ENCODE measurements at places on chromosomes 3 and 15.

DNA sequence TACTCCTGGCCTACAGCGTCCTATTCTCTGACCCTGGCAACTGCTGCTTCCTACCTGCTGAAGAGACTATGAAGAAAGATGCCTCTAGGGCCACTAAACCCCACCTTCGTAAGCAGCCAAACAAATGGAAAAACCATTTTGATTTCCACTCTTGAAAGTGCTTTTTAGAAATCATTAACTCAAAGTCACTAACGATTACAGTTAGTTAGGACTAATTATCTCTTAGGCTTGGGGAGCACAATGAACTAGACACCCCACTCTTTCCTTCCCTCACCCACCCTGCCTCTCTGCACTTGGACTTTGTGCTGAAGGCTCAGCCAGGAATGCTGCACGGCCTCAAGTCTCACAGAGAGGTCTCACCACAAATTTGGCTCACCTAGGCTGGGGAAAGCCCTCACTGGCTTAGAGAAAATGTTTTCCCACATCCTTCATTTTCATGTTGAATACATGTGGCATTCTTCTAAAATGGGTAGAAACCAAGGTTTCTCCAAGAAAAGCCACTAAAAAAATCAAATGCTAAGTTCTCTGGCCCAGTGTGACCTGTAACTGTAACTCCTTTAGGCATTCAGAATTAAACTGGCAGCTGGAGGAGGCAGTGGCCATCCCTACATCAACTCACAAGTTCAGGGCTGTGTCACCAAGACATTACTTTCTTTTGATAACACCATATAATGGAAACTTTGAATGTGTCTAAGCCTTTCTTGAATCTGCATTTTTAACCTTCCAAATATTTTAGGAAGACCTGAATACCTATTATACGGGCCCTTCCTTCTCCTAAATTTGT is 47.1 kb downstream of the NPTN start:
- H3K4me3 ChIP-seq: no peak overlapping the region
- DNase-seq: no peak
- no peaks in the 10 kb centered on the region for H3K4me1 ChIP-seq
- no peak overlapping the region for H3K27ac ChIP-seq

DNA sequence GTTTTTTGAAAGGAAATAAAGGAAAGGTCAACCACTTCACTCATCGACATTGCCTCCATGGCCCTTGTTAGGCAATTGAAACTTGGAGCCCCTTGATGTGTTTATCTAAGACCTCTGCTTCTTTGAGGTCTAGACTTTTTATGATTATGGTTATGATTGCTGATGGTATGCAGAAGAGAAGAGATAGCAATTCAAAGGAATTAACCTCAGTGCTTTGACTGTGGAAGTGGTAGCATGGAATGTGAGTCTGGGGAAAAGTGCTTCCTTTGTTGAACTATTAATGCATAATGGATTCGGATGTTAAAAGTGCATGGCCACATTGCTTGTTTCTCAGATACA is 46.1 kb downstream of the FNDC3B start:
- DNase-seq: no peak
- peaks cover 2% of the 10 kb centered on the region for H3K36me3 ChIP-seq
- peaks cover 27% of the 10 kb centered on the region for H3K4me1 ChIP-seq

DNA sequence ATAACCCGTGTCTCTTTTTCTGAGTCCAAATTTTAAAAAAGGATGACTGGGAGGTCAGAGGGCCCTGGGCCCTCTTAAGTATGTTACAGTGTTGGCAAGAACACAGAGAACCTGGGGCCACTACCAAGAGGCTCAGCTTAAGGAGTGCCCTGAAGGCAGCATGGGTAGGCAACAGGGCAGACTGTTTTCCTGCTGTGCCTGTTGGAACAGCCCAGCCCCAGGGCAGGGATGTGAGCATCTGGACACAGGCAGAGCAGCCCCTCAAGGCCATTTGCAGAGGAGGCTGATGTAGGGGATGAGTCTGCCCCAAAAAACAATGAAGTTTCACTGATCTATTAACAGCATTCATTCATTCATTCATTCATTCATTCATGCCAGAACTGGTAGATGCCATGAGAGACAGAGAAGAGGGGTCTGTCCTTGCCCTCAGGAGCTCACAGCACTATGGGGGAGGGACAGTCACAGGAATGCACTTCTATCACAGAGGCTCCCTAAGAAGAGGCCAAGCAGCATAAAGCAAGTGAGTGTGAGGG is 2.2 kb upstream of the LTF start:
- H3K4me1 ChIP-seq: peaks cover 3% of the 10 kb centered on the region
- H3K27me3 ChIP-seq: peaks cover 15% of the 10 kb centered on the region
- no peaks in the 10 kb centered on the region for H3K36me3 ChIP-seq
- no peak overlapping the region for H3K4me3 ChIP-seq
- DNase-seq: no peak

- H3K36me3 ChIP-seq: no peaks in the 10 kb centered on the region
- DNase-seq: no peak
- no peak overlapping the region for H3K4me3 ChIP-seq
- peaks cover 82% of the 10 kb centered on the region for H3K27me3 ChIP-seq
- H3K4me1 ChIP-seq: peaks cover 9% of the 10 kb centered on the region
These were observed 9.1 kb upstream of the FOXB1 start for GRCh38 chr15:59994888-59995557.

DNA sequence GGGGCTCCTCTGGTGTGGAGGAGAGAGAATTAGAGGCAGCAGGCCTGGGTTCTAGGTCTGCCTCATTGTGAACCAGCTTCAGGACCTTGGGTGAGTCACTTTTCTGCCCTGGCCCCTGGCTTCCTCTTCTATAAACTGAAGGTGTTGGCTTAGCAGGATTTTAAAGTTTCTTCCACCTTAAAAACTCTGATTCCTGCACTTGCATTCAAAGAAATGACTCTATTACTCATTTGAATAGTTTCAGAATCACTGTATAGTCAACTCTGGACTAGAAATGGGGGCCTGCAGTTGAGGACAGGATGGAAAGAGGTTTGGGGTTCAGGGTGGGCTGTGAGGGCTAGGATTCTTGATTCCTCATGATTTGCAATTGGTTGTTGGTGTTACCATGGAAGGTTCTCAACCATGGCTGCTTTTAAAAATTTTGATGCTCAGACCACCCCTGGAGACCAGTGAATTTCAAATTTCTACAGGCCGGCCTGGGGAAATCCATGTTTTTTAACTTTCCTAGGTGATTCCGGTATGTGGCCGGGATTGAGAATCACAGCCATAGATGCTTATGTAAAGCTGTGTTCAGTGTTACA is 19.9 kb downstream of the SMAD3 start:
- no peaks in the 10 kb centered on the region for H3K27me3 ChIP-seq
- no peak for DNase-seq
- no peak overlapping the region for H3K4me3 ChIP-seq

GRCh38 chr15:45795440-45796069 is 160.7 kb downstream of the SQOR start:
- H3K4me1 ChIP-seq: no peaks in the 10 kb centered on the region
- DNase-seq: no peak
- H3K27ac ChIP-seq: no peak overlapping the region
- H3K36me3 ChIP-seq: no peaks in the 10 kb centered on the region

GRCh38 chr15:60648928-60649679 is 170.2 kb upstream of the ICE2 start:
- H3K27me3 ChIP-seq: no peaks in the 10 kb centered on the region
- H3K27ac ChIP-seq: peak overlapping the region; percentile 91
- H3K4me1 ChIP-seq: peaks cover 37% of the 10 kb centered on the region
- peaks cover 2% of the 10 kb centered on the region for H3K36me3 ChIP-seq
- H3K4me3 ChIP-seq: no peak overlapping the region

Measured in naive thymus-derived CD8-positive, alpha-beta T cell (primary cell).